ENCODE measurements at places on chromosomes 2 and 18. TPM values are rescaled to one million over a fixed set of nuclear protein-coding genes. Genes with fewer than 3 reads are reported as not detected.

DNA sequence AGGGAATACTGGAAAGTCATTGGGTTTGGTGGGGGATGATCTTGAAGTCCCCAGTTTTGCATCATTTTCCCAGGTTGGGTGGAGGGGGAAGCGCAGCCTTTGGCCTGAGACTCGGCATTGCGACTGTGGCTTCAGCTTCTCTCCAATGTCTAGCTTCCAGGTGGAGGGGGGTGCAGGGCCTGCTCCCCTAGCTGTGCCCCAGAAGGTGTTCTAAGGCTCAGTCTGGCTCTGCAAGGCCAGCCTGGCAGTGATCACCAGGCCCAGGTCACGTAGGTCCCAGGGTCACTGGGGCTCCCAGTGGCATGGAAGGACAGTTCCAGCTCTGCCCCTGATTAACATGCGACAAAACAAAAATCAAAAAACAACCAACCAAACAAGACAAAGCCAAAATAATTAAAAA, 56.9 kb upstream of the HAAO start:
- DNase-seq = no peak

DNA sequence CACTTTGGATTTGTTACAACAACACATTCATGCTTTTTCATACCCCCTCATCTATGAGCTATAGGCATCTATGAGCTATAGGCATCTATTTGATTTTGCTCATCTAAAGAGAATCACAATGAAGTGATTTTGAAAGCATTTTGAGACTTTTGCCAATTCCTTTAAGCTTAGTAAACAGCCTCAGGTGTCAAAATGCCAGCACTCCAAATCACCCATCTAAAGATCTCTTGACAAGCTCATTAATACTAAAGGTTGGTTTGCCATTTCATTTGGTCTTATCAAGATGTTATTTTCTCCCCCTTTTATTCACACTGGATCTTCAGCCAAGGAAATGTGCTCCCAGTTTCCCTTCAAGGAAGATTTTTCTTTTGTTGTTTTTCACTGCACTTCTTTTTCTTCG, 110.7 kb upstream of the TLK1 start:
- no peak for DNase-seq

The ECEL1 gene
- 9.5 TPM for total RNA-seq

- no peak for DNase-seq
Observed at GRCh38 chr2:164757934-164758695, 83.5 kb downstream of the COBLL1 start.

DNA sequence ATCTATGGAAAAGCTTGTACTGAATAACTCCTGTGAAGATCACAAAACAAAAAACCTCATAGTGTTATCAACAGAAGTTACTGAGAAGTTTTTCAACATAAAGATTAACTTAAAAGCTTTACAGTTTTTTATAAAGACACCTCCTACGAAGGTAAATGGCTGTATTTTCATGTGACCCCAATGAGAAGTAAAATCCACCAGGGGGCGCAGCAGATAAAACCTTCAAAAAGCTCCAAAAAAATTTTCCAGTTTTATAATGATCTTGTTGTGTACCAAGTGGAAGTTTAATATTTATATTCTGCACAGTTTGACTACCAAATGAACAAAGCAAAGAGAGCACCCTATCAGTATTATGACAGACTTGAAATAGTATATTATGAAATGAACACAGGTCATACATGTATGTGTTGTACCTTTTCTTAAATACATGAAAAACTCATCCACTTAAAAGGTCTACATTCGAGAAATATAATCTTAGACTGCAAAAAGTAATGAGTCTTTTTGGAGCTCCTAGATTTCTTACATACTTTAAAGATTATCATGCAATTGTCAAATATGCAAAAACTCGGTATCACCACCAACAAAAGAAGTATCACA, 38.5 kb downstream of the PNO1 start:
- no peak for DNase-seq

- DNase-seq = no peak
Observed at GRCh38 chr2:112691881-112692281, 28.9 kb upstream of the NT5DC4 start.

DNA sequence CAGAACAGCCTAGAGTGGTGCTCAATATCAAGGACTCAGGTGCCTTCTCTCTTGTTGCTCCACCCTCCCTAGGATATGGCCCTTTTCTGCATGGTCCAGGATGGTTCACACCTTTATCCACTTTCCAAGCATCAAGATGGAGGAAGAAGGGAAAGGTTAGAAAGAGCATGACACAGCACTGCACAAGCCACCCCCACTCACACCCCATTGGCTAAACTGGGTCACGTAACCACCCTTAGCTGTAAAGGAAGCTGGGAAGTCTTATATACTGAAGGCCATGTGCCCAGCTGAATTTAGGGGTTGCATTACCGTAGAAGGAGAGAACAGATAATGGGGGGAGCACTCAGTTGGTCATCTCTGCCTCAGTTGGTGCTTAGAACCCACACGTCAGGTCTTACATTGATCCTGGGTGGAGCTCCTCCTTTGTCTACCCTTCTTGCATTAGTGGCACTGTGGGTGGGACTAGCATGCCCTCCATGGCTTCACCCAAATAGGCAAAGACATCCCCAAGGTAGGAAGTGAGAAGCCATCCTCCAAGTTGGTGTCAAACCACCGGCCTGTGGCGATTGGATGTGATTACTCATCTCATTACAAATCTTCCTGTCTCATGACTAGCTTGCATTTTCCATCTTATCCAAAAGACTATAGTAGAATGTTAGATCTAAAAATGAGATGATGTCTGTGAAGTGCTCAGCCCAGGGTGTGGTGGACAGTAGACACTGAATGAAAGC, 248.5 kb downstream of the HAUS1 start:
- DNase-seq = no peak

GRCh38 chr2:68388358-68388757, 23.3 kb downstream of the PLEK start:
- no peak for DNase-seq

GRCh38 chr2:85259879-85260278, 67.9 kb downstream of the TGOLN2 start:
- DNase-seq = no peak

GRCh38 chr2:239249776-239250175, 151.0 kb downstream of the HDAC4 start:
- DNase-seq = no peak

The RGPD3 gene
- total RNA-seq = 0.09 TPM

GRCh38 chr2:9310377-9310776, 103.8 kb downstream of the ASAP2 start:
- no peak for DNase-seq
